NCI-H1694 treated with DMSO at 0.1 percent for 48 hours (cell line): ENCODE measurements at places on chromosomes 5 and 9.

GRCh38 chr9:38284588-38285051, 107.9 kb upstream of the ALDH1B1 start:
- DNase-seq: peak; percentile 89

- DNase-seq: no peak
Measured at GRCh38 chr9:81490605-81491331, 198.6 kb downstream of the TLE1 start.

GRCh38 chr5:32531885-32532520, 53.4 kb upstream of the SUB1 start:
- DNase-seq: peak; percentile 85

DNA sequence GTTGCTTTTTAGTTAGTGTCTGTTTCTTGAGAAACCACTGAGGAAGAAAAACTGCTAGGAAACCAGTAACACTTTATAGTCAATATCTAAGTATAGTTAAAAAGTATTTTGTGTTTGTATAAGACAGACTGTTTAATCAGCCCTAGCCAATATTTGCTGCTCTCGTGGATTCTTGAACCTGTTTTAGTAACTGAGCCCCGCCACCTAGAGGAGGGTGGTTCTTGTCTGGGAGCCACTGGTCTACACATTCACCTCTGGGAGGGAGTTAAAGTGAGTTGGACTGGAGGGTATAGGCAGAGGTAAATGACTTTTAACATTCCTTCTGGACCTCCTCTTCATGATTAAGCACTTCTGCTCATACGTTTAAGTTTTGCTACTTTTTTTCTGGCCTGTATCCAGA, 117.2 kb downstream of the SPATA31D1 start:
- no peak for DNase-seq

DNA sequence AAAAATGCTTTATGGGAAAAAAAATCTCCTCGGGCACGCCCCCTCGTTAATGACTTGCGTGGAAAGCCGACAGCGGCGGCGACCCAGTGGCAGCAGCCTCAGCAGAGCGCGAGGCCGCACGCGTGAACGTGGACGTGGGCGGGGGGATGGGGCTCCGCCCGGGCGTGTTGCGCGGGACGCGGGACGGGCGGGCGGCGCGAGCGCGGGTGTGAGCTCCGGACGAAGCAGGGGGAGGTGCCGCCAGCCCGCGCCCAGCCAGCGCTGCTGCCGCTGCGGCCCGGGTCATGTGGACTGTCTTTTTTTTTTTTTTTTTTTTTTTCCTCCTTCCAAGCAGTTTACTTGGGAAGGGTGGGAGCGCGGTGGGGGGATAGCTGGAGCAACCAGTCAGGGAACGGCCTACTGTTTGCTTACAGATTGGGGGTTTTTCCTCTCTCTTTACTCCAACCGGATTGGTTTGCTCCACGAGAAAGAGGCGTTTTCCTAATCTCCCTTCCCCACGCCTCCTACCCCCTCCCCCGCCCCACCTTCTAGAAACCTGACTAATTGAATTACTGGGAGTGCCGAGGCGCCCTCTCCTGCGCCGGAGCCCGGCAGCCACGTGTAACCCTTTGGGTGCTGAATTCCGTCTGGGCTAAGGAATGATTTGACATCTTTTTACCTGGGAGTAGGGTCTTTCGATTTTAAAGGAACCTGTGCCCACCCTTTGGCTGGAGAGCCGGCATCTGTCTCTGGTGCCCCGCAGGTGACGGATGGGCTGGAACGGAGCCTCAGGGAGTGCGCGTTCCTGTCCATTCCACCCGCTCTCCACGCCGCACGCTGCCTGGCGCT, 1.7 kb upstream of the EFNA5 start:
- peak; percentile 94 for DNase-seq

DNA sequence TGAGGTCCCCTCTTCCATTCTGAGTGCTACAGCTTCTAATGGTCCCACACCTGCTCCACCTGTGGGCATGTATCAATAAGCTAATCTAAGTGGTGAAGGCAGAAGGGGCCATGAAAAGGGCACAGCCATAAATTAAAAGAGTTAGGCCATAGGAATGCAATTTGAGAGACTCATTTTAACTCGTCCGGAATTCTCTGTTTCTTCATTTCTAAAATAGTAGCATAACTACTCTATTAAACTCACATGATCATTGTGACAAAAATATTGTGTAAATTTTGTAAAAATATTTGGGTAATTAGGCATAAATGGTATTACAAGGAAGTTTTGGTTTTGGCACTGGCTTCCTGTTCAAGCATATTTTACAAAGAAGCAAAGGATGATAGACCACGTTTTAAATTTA, 103.1 kb upstream of the TXNDC8 start:
- no peak for DNase-seq
